ENCODE measurements at places on chromosomes 11 and 22. TPM values are rescaled to one million over a fixed set of nuclear protein-coding genes. Genes with fewer than 3 reads are reported as not detected.

GRCh38 chr11:69651834-69652620, 11.1 kb downstream of the CCND1 start:
- no peak for DNase-seq

DNA sequence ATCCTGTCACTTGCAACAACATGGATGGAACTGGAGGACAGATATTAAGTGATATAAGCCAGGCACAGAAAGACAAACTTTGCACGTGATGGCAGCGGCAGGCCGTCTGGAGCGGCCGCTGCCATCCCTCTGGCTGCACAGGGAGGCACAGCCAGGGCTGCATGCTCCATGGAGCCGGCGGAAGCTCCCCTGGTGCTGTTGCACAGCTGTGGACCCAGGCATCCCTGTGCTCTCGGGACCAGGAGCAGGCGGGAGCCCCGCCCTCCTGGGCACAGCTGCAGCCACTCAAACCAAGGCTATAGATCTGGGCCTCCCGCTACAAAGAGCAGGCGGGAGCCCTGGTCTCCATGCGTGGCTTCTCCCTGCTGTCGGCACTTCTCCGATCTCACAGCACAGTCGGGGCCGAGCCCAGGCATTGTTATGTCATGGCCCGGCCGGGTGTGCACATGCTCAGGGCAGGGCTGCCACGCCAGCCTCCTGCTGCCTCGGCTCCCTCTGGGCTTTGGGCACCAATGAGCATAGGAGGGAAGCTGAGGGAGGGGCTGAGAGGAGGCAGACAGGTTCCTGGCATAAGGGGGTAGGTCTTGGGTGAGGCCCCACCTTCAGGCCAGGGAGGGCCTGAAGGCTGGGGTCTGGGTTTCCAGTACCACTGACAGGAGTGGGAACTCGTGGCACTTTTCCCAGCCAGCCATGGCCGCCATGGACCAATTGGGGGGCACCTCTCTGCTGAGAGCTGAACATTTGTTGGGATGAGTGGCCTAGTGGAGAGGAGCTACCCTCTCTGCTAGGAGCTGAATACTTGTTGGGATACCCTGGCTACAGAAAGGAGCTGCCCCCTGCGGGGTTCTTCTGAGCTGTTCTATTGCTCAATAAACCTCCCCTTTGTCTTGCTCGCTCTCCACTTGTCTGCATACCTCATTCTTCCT, 16.7 kb downstream of the RRP8 start:
- no peak for DNase-seq

DNA sequence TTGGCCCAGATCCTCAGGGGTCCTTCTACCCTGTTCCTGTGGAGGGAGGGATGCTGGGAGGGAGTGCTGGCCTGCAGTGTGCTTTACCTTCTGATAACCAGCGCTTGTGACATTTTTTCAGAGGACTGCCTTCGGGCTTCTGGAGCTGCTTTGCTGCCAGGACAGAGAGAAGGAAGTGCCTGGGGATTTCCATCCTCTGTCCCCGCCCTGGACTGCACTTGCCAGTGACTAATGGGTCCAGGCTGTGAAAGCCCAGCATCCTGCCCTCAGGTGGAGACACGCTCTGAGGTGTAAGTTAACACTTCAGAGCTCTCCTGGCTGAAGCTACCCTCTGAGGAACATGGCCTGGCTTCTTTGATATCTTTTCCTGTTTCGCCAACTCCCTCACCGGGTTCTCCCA, 158.7 kb upstream of the SYT13 start:
- DNase-seq: peak; percentile 46

GRCh38 chr11:66314561-66315497, 2.0 kb downstream of the CD248 start:
- no peak for DNase-seq

GRCh38 chr11:60974726-60975125, 3.2 kb downstream of the CD6 start:
- no peak for DNase-seq

- DNase-seq: peak; percentile 70
Measured at GRCh38 chr11:66268952-66269905, 790 bp downstream of the RAB1B start.

- no peak for DNase-seq
Measured at GRCh38 chr11:64632237-64632636, 41.2 kb downstream of the SLC22A12 start.

Gene C2CD2L
- 7.1 TPM for total RNA-seq

- no peak for DNase-seq
Measured at GRCh38 chr22:29353286-29353685, 35.1 kb downstream of the AP1B1 start.

DNA sequence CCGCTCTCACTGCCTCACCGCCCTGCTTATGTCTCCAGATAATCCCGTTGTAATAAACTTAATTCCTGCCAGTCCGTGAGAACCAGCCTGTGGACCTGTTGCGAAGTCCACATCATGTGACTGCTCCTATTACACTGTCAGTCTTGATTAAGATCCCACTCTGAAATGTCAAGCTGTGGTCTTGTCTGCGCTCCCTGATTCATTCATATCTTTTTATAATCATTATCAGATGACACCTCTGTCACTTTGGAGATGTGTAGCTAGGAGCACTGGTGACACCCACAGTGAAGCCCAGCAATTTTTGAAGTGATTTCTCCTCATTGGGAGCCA, 377.3 kb downstream of the TBC1D22A start:
- DNase-seq: no peak

DNA sequence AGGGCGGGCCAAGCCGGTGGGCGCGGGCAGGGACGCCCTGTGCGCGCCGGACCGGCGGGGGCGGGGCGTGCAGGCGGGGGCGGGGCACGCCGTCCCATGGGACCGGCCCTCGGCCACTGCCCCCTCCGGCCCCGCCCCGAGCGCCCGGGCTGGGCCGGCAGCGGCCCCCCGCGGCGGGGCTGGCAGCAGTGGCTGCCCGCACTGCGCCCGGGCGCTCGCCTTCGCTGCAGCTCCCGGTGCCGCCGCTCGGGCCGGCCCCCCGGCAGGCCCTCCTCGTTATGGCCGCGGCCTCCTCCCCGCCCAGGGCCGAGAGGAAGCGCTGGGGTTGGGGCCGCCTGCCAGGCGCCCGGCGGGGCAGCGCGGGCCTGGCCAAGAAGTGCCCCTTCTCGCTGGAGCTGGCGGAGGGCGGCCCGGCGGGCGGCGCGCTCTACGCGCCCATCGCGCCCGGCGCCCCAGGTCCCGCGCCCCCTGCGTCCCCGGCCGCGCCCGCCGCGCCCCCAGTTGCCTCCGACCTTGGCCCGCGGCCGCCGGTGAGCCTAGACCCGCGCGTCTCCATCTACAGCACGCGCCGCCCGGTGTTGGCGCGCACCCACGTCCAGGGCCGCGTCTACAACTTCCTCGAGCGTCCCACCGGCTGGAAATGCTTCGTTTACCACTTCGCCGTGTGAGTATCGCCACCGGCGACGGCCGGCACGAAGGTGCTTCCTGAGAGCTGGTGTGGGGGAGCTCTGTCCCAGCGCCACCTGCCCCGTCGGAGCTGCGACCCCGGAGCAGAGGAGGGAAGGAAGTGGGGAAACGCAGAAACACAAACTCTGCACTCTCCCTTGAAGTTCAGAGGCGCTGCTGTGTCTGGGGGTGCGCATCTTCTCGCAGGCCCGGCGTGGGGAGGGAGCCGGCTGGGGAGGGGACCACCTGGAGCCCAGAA, at the start of gene KCNQ1:
Gene KCNQ1 (plus strand): TSS at position 188 of the 925 bp plus-strand sequence. CDS start 91 bp downstream, at position 279.
- no peak for DNase-seq

Gene TCIRG1
- 33.9 TPM for total RNA-seq

DNA sequence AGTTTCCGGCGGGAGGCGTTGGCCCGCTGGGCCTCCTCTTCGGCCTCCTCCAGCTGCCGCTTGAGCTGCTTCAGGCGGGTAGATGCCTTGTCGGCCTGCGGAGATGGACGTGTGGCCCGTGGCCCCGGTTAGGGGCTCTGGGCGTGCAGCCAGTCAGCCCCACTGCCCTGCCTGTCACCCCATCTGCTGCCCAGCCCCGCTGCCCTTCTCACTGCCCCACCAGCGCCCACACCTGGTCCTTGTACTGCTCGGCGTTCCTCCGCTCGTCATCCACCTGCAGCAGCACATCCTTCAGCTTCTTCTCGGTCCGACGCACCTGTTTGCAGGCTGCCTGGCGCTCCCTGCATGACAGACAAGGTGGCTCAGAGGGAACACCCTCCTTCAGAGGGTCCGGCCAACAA, 31.2 kb downstream of the APOL1 start:
- no peak for DNase-seq

DNA sequence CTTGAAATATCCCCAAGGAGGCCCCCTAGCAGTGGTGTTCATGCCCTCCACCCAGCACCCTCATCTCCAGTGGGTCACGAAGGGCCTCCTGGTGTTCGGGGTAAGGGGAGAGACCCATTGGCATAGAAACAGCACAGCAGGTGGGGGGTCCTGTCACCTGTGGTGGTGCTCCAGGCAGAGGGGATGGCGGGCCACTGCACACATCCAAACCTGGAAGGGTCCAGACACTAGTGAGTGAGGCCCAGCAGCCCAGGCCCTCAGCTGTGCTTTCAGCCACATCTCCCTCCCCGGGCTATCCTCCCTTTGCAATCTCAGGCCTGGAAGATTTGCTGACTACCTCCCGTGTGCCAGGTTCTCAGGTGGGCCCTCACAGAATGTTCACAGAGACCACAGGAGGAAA, 59.4 kb upstream of the LYVE1 start:
- DNase-seq: no peak

DNA sequence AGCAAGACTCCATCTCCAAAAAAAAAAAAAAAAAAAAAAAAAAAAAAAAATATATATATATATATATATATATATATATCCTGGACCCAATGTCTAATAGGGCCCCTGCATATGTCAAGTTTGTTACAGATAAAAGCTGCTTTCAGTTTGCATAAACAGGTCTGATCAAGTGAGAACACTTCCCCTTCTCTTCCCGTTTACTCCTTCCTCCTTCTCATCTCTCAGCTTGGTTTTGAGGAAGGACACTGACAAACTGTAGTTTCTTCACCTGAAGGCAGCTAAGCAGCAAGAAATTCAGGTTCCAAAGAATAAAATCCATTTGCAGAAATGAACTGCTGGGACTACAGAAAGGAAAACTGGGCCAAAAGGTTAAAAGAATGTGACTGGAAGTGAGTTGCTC, 11.7 kb downstream of the THOC5 start:
- DNase-seq: no peak

Gene OR51B4
- not detected for total RNA-seq

DNA sequence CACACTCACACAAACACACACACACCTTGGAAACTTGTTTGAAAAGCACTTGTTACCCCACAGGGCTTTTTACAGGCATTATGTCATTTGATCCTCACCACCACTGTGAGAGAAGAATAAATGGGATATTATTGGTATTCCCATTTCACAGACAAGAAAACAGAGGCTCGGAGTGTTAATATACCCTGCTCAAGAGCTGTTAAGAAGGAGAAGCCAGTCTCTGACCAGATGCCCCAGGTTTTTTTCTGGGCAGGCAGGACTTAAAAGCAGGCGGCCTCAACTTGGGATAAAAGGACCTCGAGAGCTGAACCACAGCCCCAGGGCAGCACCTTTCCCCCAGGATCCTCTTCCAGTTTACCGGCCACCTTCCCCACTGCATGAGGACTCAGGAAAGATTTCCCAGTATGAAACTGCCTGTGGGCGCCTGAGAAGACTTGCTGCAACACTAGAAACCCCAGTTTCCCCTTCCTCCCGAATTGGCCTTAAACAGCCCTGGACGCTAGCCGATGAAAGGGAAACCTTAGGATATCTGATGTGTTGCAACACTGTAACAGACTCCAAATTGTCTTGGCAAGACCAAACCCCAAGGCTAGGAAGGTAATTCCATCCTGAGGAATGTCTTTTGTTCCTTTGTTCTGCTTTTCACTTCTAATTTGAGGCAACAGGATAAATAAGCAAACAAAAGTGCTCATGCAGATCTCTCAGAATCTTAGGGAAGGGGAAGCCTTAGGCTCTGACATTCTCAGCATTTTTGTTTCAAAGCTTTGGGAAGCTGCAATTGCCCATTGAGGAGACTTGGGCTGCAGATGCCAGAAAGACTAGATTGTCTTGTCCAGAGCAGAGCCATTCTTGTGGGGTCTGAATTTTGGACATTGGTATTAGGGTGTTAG, 173.5 kb downstream of the TRIM29 start:
- DNase-seq: no peak

GRCh38 chr11:9708544-9708943, 44.7 kb downstream of the SWAP70 start:
- peak; percentile 9 for DNase-seq

DNA sequence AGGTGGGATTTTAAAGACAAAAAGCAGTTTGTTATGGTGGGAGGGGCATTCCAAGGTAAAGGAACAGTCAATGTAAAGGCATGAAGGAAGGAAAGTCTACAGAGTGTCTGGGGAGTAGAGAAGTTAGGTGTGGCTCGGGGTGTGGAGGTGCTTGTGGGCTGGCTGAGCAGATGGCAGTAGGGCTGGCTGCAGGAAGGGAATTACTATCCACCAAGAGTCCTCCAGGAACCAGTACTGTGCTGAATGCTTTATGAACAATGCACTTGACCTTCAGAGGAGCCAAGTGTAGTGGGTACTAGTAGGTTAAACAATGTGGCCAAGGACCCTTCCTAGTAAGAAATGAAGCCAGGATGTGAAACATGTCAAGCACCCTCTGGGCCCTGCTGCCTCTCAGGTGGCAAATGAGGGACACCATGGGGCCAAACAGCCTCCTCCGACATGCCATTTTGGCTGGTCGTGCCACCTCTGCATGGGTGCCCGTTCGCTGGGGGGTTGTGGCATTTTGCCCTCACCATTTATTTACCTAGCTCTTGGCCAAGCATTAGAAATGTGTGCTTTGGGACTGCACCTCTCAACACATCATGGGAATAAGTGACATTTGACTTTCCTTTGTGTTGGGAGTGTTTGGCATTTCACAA, 123.6 kb upstream of the TENM4 start:
- no peak for DNase-seq

Gene GGTLC3
- not detected for total RNA-seq

GRCh38 chr11:107799218-107799859, 59.2 kb downstream of the SLC35F2 start:
- DNase-seq: peak; percentile 59

Gene SLC37A2
- total RNA-seq: 7.2 TPM

DNA sequence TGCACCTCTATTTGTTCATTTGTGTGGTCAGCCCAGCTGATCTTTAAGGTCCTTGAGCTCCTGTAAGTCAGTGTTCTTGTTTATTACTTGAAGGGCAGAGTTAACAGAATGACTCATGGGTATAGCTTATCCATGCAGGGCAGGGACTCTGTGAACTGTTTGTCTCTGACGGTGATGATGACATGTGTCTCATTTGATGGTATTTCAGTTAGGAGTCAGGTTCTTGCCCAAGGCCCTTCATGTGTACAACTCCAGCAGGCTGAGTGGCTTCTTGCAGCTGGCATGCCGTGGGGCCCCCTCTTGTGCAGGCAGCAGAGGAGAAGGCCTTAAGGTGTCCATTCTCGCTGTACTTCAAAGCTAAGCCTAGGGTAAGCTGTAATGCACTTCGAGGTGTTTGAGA, 165.1 kb downstream of the DBX1 start:
- peak; percentile 91 for DNase-seq

DNA sequence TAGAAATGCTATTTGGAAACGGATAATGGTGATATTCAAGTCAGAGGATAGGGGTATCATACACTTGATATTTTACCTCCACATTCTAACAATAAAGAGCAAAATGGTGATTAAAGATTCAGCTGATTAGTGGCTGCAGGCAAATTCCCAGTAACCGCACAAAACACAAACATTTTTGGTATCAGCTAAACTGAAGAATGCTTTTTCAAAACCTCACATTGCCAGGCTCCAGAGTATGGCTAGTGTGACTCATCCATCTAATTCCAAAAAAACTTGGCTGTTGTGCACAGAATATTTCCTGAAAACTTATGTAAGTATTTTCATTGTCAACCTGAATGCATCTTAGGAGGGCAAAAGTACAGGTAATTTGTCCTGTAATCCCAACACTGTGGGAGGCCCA, 10.9 kb downstream of the SRPRA start:
- peak; percentile 87 for DNase-seq

GRCh38 chr11:94326947-94327346, 22.6 kb downstream of the IZUMO1R start:
- no peak for DNase-seq
